ENCODE measurements at places on chromosomes 5 and 9.
A peak's percentile ranks its signal among the peaks of the same experiment; 100 is the strongest.

GRCh38 chr5:2109566-2109965 is 226.8 kb upstream of the IRX4 start:
- no peak for DNase-seq

- DNase-seq, result no peak
Observed at GRCh38 chr5:83683836-83684235, 36.8 kb downstream of the HAPLN1 start.

DNA sequence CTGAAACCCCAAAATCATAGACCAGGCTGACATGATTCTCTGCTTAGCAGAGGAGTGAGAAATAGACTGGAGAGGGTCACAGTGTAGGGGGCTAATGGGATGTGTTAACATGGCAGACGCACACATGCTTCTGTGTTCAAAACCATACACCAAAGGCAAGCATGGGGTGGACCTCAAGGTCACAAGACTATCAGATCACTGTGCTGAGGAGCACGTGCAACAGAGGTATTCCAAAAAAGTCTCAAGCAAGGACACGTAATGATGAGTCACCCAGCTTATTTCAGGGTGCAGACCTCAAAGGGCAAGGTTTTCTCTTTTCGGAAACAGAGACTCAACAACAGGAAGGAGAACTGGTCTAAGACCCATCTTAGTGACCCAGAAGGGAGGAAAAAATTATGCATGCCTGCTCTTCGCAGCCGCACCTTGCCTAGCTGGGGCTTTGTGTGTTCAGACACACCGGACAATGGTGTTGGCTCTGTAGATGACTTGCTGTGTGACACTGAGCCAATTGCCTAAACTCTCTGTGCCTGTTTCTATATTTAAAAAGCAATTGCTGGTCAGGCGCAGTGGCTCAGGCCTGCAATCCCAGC is 20.3 kb downstream of the WHRN start:
- no peak for DNase-seq

- no peak for DNase-seq
Observed at GRCh38 chr5:92613546-92613945, 967.5 kb downstream of the NR2F1-AS1 start.

- no peak for DNase-seq
Observed at GRCh38 chr9:2208465-2208864, 193.3 kb downstream of the SMARCA2 start.

- DNase-seq, result no peak
Observed at GRCh38 chr5:160071516-160071915, 47.7 kb downstream of the PWWP2A start.

- DNase-seq, result no peak
Observed at GRCh38 chr9:20377790-20378189, 244.5 kb downstream of the MLLT3 start.

DNA sequence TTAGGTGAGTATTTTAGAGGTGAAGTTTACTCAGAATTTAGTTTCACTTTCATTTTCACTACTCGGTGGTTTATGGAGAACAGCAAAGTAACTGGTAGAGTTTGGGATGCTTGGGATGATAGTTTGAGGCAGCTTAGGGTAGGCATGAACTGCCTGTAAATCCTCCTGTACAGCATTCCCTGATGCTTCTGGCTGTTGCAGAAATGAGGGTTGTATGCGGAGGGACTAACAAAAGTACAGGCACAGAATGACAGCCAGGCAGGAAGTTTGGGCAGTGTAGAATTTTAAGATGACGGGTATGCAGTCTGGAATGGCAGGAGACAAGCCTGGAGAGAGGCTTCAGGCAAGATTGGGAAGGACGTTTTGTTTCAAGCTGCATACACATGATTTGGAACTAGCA is 48.0 kb upstream of the FAM120AOS start:
- no peak for DNase-seq

GRCh38 chr9:105116052-105116868 is 128.2 kb upstream of the SLC44A1 start:
- DNase-seq, result no peak

DNA sequence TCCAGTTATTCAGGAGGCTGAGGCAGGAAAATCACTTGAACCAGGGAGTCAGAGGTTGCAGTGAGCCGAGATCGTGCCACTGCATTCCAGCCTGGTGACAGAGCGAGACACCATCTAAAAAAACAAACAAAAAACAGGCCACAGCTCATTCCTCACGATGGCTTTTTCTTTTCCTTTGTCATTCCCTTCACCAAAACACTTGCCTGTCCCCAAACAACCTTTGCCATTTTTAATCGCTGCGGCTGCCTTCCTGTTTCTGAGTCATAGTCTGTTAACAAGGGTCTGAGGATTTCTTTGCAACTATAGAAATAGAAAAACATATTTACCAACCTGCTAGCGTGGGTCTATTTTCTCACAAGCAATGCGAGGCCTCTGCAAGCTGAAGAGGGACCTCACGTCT is 123.0 kb upstream of the FSTL4 start:
- no peak for DNase-seq

- DNase-seq, result no peak
Observed at GRCh38 chr5:154193701-154194121, 3.2 kb downstream of the GALNT10 start.

DNA sequence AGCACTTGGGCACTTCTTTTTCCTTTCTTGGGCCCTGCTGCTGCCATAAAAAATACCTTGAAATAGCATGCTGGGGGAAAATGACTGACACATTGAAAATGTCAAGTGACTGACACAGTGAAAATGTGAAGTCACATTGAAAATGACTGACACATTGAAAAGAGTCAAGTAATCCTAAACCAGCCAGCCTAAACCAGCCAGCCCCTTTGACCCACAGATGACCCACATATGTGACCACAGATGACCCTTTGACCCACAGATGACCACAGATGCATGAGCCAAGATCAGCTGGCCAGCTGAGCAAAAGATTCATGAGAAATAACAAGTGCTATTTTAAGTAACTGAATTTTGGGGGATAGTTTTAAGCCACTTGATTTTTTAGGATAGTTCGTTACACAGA is 97.8 kb upstream of the SLC28A3 start:
- DNase-seq, result no peak

DNA sequence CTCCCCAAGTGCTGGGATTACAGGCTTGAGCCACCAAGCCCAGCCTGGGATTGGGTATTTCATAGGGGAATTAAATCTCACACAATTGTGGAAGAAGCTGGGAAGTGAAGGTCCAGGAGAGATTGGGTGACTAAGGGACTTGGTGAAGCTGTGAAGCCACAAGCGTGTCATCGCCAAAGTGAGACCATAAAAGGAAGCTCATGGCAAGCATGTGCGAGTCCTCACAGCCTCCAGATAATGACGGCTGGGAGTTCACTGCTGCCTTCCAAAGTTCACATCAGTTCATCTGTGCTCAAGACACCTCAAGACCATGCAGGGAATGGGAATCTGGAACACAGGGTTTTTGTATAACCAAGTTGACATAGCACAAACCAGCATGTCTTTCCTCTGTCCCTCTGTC is 210.6 kb downstream of the MARCHF11 start:
- DNase-seq, result no peak

GRCh38 chr5:111933086-111933485 is 176.1 kb upstream of the NREP start:
- DNase-seq, result no peak

- no peak for DNase-seq
Observed at GRCh38 chr5:59267033-59267432, 626.5 kb downstream of the PDE4D start.

DNA sequence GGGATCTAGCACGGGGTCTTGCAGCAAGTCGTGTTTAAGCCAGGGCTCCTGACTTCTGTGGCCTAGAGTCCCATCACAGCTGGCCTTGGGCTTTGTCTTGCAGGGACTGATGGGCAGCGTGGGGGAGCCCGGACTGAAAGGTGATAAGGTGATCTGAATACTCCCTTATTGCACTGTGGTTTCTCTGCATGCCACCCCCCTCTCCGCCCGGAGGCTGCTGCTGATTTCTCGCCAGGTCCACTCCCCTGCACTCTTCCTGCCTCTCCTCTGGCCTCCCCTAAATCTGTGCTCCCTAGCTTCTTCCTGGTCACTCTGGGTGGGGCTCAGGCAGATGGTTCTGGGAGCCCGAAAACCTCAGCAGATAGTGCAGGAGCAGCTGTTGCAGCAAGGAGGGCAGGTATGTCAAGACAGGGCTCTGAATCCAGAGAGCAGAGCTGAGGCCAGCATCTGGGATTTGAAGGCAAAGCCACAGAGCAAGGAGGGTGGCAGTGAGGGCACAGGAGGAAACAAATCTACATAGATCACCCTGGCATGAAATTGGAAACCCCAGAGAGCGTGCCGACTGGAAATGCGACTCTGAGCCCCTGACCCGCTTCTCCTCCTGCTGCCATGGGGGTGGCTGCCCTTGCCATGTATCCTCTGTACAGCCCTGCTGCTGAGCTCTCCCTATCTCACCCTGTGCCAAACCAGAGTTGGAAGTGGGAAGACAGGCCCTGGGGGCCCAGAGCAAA is 76.5 kb downstream of the COL27A1 start:
- DNase-seq, result no peak

DNA sequence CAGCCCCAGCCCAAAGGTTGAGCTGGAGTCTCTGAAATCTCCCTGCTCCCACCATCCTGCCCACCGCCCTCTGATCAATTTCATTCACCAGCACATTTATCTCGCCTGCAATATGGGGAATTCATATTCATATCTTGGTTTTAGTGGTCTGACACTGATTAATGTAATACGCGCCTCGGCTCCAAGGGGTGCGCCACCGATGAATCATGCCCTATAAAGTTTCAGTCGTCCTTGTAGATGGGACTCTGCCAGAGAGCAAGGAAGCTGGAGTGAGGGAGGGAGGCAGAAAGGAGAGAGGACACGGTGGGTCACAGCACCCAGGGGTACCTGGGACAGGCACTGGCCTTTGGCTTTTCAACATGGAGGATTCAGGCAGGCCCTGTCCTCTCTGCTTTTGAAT is 8.9 kb downstream of the IRX1 start:
- no peak for DNase-seq

GRCh38 chr9:272251-273213 is 57.9 kb downstream of the DOCK8 start:
- DNase-seq, result no peak

DNA sequence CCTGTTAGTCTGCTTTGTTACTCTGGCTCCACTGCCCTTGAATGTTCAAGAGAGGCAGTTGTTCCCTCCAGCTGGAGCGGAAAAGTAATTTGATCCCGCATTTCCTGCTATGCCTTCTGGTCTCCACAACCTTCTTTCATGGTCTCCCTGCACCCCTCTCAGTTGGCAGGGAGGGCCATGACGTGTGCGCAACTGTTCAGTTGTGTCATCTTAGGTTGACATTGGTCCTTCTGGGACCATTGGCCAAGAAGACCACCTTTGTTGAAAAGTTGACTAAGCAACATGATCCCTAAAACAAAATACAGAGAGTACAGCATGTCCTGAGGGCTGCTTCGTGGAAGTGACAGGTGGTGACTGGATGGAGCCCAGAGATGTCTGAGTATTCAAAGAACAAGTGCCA is 192.5 kb upstream of the TUT7 start:
- DNase-seq, result no peak

GRCh38 chr5:157575381-157576020 is at the start of gene ADAM19:
ADAM19 (minus strand) TSS chr5:157575775; CDS start chr5:157575696, 79 bp downstream.
- DNase-seq, result peak; percentile 89

DNA sequence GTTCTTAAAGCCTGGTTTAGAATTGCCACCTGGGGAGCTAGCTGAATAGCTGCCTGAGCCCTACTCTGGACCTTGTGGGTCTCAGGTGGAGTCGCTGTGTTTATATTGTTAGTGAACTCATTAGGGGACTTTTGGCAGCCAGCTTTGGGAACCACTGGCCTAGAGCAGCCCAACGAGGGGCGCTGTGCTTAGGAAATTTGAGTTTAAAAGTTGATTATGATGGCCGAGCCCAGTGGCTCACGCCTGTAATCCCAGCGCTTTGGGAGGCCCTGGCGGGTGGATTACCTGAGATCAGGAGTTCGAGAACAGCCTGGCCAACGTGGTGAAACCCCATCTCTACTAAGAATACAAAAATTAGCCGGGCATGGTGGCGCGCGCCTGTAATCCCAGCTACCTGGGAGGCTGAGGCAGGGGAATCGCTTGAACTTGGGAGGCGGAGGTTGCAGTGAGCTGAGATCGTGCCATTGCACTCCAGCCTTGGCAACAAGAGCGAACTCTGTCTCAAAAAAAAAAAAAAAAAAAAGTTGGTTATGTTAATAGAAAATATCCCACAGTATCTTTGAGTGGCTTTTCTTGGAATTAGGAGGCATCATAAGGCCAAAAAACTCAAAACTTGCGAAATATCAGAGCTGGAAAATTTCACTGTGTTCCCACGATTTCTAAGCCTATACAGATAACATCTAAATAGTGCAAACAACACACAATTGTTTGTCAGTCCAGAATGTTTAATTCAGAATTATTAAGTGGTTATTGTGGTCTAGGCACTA is 809 bp downstream of the MCCC2 start:
- DNase-seq, result no peak

DNA sequence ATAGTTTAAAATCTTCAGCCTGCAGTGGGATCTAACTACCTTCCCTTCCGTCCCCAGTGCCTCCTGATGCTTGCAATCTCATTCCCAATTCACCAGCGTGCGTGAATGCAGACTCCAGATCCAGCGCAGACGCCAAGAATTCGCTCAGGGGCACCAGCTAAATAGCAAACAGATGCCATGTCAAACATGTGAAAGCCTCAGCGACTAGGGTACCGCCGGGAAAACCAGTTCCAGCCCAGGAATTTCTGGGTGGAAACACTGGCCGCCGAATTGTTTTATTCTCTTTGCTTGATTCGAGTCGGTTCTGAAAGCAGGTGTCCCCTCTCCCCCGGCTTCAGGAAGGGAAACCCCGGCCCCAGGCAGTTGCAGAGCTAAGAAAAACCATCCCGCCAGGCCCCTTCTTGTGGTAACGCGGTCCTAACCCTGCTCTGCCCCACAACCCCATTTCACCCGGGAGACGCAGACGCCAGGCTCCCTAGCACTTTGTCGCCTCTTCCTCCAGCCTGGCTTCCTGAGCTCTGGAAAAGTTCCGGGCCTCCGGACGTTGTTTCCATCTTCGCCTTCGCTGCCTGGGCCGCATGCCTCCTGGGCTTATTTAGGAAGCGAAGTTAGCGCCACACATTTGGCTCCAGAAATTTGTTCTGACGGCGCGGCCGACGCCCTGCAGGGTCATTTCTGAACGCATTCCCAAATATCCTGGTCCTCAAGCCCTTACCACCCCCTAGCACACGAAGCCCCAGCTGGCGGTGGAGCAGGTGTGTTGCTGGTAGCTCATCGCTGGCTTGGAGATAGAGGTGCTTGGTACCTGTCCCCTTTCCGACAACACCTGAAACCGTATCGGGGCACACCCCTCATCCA is 665 bp upstream of the LVRN start:
- no peak for DNase-seq

GRCh38 chr9:116791326-116791725 is 104.2 kb downstream of the TRIM32 start:
- DNase-seq, result no peak

- no peak for DNase-seq
Observed at GRCh38 chr5:167730121-167730520, 561.3 kb upstream of the WWC1 start.

GRCh38 chr5:134122530-134122929 is 8.0 kb downstream of the TCF7 start:
- no peak for DNase-seq

- no peak for DNase-seq
Observed at GRCh38 chr9:130425741-130426466, 18.9 kb upstream of the ASS1 start.

- no peak for DNase-seq
Observed at GRCh38 chr9:38286766-38287165, 105.7 kb upstream of the ALDH1B1 start.

- no peak for DNase-seq
Observed at GRCh38 chr5:58871648-58872242, 288.9 kb downstream of the RAB3C start.

Data from ecto neural progenitor cell (in vitro differentiated cells).